ENCODE measurements at places on chromosomes 11 and 22. TPM values are rescaled to one million over a fixed set of nuclear protein-coding genes. Genes with fewer than 3 reads are reported as not detected.

Gene TRPC6
- not detected for total RNA-seq

Gene SCN4B
- total RNA-seq = 0.36 TPM

Gene CHRNA10
- total RNA-seq = 1.0 TPM

Gene POU2AF1
- 26.9 TPM for total RNA-seq

Gene P2RX6
- not detected for total RNA-seq

DNA sequence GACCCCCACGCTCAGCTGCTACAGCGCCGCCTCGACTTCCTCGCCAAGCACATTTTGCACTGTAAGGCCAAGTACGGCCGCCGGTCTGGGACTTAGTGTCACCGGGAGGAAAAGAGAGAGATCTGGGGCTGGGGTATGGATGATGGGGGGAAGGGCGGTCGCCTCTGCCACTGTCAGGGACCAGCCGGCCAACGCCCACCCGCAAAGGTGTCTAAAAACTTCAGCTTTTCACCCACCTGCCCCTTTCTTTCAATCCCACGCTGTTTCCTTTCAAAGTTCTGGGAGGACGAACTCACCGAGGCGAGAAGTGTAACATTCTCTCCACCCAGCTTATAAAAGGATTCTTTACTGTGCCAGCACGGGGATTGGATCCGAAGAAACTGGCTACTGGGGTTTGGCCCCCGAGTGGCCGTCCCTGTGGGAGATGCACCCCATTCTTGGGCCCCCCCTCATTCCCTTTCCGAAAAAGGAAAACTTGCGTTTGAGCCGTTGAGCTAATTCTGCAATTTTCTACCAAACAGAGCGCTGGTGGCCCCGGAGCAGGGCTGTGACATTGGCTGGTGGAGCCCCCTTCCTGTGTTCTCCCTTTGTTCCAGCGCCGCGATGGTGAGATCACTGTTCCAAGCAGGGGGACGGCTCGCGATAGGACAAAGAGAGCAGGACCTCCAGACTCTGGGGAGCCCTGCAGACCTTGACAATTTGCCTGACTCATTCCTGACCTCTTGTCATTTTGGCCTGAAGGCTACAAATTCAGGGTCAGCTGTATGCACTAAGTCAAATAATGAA is 1.8 kb downstream of the FJX1 start:
- no peak for DNase-seq

DNA sequence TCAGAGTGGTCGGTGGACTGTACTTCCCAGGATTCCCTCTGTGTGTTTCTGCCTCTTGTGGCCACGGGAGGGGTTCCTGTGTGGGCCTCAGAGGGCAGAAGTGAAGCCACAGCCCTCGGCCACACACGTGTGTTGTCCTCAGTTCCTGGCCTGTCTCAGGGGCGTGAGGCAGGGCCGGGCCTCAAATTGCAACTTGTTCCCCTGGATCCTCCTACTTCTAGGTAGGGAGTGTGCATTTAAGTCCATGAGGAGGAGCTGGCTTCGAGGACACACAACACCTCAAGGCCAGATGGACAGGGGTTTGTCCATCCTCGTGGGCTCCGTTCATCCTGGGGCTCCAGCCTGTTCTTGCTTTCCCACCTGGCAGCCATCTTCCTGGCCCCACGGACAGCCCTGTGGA is 573.0 kb downstream of the TBC1D22A start:
- no peak for DNase-seq

- no peak for DNase-seq
Observed at GRCh38 chr11:134565343-134565891, 153.4 kb upstream of the B3GAT1 start.

DNA sequence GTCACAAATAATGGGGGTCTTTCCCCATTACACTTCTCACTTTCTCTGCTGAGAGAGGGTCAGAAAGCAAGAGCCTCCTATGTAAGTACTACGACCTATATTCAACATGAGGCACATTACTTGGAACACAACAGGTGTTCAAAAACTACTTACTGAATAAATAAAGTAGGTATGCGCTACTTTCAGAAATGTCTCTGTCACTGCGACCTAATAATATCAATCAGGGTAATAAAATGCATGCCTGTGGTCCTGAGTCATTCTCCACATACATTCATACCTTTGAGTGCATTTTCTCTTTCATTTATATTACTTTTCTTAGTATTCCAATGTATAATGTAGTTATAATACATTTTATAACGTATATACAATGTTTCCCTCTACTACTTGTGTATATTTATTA is 838.9 kb downstream of the DLG2 start:
- DNase-seq = no peak

- DNase-seq = no peak
Observed at GRCh38 chr22:32603651-32604540, 129.3 kb downstream of the FBXO7 start.

DNA sequence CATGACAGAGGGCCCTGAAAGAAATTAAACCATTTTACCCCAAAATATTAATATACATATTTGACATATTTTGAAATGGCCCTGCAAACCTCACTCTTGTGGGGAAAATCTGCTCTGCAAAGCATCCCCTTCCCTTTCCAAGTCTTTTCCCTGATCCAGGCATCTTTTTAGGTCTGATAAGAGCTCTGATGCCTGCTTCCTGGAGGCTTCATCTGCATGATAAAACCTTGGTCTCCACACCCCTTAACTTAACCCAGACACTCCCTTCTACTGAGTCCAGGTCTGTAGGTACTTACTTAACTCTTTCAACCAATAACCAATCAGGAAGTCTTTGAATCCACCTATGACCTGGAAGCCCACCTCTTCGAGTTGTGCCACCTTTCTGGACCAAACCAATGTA is 1.8 kb upstream of the LGALS12 start:
- no peak for DNase-seq

DNA sequence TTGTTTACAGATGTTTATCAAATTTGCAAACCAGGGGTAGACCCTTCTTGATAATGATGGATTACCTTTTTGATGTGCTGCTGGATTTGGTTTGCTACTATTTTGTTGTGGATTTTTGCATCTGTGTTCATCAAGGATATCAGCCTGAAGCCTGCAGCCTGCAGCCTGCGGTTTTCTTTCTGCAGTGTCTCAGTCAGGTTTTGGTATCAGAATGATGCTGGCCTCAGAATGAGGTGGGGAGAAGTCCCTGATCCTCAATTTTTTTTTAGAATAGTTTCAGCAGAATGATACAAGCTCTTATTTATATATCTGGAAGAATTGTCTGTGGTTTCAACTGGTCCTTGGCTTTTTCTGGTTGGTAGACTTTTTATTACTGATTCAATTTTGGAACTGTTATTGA is 19.7 kb upstream of the RAB38 start:
- no peak for DNase-seq

- DNase-seq = no peak
Observed at GRCh38 chr11:73155102-73155501, 13.0 kb upstream of the FCHSD2 start.
